Fibroblast of the aortic adventitia (primary cell): ENCODE measurements at places on chromosomes 12 and 14. TPM values are rescaled to one million over a fixed set of nuclear protein-coding genes. Genes with fewer than 3 reads are reported as not detected.

- no peak for DNase-seq
These were observed 44.4 kb upstream of the PPP2R5C start for GRCh38 chr14:101716956-101717662.

- DNase-seq: no peak
These were observed 66.1 kb upstream of the ZDHHC17 start for GRCh38 chr12:76697849-76698248.

Gene TMEM119
- total RNA-seq: 58.4 and 164 TPM in 2 replicates

DNA sequence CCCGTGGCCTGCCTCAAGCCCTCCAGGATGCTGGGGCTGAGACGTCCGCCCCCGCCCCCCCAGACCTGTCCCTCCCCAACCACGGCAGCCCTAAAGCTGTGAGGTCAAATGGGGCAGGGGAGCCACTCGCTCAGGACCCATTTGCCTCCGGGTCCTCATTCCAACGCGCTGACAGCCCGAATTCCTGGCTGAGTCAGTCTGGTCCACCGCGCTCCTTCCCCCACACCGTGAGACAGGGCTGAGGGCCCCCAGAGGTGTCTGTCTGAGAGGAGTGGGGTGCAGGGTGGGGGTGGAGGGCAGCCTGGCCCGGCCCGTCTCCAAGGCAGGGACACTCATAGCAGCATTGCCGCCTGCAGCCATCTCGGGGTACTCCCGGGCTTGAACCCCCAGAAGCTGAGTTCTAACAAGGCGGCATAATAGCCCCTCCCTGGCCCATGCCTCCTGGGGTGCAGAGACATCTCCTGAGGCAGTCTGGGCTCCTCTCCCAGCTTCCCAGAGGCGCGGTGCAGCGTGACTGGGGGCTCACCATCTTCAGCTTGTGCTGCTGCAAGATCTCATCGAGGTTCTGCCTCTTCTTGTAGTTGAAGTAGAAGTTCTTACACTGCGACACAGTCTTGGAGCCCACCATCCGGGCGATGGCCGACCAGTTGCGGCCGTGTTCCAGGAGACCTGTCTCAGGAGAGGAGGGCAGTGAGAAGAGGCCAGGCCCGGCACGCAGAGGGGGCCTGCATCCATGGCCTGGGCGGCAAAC is 90.5 kb downstream of the RFLNA start:
- DNase-seq: peak; percentile 68

DNA sequence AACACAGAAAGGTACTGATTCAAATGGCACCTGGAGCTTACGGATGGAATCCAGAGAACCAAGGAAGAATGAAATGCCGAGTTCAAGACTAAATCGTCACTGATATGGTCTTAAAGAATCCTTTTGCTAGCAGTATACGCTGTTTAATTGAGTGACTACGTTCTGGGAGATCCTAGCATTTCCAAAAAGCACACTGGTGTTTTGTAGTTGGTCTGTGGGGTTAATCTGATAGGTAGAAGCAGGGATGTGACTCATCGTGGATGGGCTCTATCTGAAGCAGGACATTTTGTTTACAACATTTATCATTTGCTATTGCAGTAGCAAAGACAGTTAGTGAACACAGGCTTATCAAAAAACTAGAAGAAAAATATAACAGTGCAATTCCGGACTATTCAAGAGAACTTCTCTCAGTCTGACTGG is 169.2 kb upstream of the HMGA2 start:
- peak; percentile 59 for DNase-seq

Gene LRP6
- total RNA-seq: 44.2 and 116 TPM in 2 replicates

Gene KRT75
- total RNA-seq: not detected in 2 replicates

DNA sequence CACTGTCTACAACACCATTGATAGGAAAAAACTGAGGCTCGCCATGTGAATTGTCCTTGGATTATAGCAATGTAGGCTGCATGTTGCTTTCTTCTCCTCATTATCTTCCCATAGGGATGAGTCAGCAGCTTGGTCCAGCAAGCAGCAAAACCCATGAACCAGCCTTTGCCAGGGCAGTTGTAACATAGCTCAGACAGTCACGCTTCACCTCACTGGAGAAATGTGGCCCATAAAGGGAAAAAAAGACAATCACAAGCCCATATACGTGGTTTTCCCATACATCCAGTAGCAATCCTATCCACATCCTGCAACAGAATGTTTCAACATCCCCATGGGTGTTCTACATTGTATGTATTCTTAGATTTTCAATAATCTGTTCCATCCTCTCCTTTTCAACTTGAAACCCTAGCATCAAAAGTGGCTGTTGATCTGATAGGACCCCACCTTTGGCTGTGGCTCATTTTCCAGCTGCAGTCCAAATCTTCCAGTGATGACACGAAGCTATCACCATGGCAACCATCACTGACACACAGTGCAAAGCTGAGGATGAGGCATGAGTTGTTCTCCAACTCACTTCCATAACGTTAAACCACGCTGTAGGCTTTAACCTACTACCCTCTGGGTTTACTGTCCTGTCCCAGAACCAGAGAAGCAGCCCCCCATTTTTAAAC is 34.0 kb downstream of the GRIN2B start:
- DNase-seq: no peak

Gene SYT1
- 5.6 and 43.3 TPM in 2 replicates for total RNA-seq

- no peak for DNase-seq
These were observed 64.9 kb upstream of the SYT1 start for GRCh38 chr12:78799649-78800048.

Gene BTG1
- 10.5 and 16.8 TPM in 2 replicates for total RNA-seq

Gene ARL1
- total RNA-seq: 83.0 and 122 TPM in 2 replicates

- DNase-seq: peak; percentile 73
These were observed 9.3 kb upstream of the HDAC7 start for GRCh38 chr12:47828976-47829482.

Gene B3GNT4
- not detected in 2 replicates for total RNA-seq

DNA sequence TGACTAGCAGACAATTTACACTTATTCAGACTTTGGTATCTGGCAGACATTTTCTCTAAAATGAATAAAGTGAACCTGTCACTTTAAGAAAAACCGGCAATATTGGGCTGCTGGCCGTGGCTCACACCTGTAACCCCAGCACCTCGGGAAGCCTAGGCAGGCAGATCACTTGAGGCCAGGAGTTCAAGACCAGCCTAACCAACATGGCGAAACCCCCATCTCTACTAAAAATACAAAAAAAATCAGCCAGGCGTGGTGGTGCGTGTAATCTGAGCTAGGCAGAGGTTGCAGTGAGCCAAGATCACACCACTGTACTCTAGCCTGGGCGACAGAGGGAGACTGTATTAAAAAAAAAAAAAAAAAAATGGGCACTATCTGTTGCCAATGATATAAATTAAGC is 11.5 kb downstream of the DUSP16 start:
- no peak for DNase-seq

DNA sequence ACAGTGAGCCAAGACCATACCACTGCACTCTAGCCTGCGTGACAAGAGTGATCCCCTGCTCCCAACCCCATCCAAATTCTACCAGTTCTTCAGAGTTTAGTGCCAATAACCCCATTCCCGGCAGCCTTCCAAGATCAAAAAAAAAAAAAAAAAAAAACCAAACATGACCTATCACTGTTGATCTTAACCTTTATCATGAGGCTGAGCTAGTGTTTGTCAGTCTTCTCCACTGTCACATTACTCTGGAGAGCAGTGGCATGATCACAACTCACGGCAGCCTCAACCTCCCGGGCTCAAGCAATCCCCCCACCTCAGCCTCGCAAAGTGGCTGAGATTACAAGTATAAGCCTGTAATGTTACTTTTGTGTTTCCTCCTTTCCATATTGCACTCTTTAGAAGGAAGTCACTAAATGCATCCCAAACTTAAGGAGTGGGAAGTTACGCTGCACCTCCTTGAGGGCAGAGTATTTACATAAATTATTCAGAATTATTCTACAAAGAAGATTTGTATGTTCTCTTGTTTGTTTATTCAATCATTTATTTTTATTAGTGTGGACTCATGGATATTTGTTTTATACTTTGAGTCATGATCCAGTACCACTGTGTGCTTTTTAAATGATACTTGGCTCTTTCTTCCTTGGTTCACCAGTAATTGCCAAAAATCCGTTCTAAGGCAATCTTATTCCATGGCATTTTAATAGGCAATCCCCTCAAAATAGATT is 31.5 kb upstream of the FAM222A start:
- DNase-seq: no peak

DNA sequence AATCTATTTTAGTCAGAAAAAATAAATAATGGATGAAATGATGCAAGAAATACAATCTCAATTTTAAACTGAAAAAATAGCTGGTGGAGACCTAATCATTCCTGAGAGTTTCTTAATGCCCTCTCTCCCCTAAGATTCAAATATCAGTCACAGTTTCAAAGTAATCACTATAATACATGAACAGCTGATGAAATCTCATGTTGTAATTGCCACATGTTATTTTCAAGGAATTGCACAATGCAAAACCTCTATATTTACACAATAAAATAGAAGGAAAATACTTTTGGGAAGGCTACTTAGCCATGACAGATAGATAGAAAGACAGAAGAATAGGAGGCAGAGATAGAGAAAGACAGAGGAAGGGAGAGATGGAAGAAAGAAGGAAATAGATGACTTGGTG is 18.2 kb downstream of the IFNG-AS1 start:
- peak; percentile 30 for DNase-seq

DNA sequence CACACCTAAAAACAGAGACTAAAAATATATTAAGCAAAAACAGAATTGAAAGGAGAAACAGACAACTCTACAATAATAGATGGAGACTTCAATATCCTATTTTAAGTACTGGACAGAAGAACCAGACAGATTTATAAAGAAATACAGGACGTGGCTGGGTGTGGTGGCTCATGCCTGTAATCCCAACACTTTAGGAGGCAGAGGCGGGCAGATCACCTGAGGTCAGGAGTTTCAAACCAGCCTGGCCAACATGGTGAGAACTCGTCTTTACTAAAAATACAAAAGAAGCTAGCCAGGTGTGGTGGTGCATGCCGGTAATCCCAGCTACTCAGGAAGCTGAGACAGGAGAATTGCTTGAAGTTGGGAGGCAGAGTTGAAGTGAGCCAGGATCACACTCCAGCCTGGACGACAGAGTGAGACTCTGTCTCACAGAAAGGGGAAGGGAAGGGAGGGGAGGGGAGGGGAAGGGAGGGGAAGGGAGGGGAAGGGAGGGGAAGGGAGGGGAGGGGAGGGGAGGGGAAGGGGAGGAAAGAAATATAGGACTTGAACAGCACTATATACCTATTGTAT is 53.0 kb downstream of the CDK17 start:
- DNase-seq: no peak

DNA sequence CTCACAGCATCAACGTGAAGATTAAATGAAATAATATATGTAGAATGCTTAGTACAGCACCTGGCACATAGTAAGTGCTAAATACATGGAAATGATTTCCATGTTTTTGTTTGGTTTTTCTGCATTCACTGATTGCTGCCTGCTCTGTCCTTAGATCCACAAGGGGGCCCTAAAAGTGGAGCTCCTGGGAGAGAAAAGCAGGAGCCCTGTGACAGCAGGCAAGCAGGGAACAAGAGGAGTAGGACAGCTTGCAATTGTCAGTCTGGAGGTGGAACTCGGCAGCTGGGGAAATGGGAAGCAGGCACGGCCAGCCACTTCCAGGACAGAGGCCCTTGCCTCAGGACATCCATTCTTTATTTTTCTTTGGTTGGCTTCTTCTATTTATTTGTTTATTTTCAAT is 292.9 kb downstream of the BMP4 start:
- DNase-seq: peak; percentile 7

Gene IRAK3
- total RNA-seq: 20.0 and 21.4 TPM in 2 replicates

DNA sequence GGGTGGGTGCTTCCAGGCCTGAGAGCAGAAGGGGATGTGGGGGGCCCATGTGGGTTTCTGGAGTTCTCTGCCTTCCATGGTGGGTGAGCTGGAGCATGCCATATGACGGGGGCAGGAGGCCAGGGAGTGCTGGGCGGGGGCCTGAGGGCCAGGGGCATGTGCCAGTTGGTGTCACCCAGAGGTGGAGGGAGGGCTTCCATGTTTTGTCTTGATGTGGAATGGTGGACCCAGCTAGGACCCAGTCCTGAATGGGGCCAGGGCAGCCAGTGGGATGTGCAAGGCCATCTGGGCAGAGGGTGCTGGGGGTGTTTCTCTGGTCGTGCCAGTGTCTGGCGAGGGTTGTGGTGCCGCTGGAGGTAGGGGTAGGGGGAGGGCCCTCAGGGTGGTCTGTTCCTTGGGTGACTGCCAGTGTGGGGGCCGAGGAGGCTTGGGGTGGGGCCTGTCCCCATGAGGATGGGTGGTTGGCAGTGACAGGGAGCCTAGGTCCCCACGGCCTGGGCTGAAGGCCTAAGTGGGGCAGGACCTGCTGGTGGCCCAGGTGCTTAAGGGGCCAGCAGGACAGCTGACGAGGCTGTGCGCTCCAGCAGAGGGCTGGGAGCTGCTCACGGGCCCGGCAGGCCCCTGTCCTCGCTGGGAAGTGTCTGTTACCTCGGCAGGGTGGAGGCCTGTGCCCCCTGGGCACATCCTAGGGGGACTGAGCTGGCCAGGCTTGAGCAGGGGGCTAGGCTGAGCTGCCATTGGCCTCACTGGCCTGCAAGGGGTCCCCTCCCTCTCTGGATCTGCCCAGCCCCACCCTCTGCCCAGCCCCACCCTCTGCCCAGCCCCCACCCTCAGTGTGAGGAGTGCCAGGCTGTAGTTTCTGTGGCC is 26.8 kb downstream of the CEP170B start:
- DNase-seq: no peak

GRCh38 chr12:124679533-124680371 is 112.3 kb upstream of the NCOR2 start:
- DNase-seq: no peak

Gene BMP4
- total RNA-seq: 14.4 and 23.8 TPM in 2 replicates

Gene C12orf75
- total RNA-seq: 31.7 and 130 TPM in 2 replicates

Gene CCDC85C
- 2.9 and 3.4 TPM in 2 replicates for total RNA-seq

- peak; percentile 98 for DNase-seq
These were observed 99.9 kb downstream of the TMTC3 start for GRCh38 chr12:88241862-88242570.

- DNase-seq: no peak
These were observed 50.7 kb downstream of the PRIMA1 start for GRCh38 chr14:93737634-93738033.

Gene ANKRD52
- total RNA-seq: 8.7 and 20.0 TPM in 2 replicates

DNA sequence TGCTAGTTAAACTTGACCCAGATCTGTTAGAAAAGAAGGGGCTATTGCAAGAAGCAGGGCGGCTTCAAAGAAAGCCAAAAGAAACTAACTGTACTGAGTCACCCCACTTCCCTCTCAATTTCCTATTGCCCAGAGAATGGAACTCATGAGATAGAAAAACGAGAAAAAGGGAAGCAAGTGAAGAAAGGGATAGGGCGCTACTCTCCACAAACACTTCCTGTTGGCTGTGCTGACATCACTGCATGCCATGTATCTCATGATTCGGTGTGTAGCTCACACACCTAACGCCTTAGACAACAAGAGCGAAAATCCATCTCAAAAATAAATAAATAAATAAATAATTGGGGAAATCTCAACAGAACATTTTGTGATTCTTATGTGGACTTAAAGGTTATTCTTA is 13.0 kb upstream of the P2RX4 start:
- no peak for DNase-seq

GRCh38 chr14:105890474-105891220 is 364.3 kb downstream of the TMEM121 start:
- DNase-seq: no peak

- no peak for DNase-seq
These were observed 226.4 kb upstream of the AMIGO2 start for GRCh38 chr12:47306130-47306529.
